Hematopoietic multipotent progenitor cell treated with erythropoietin and hydrocortisone succinate and interleukin-3 and kit ligand, for 6 days (in vitro differentiated cells): ENCODE measurements at places on chromosomes 6 and 20.

GRCh38 chr20:51452091-51452613, 90.4 kb downstream of the NFATC2 start:
- DNase-seq: no peak

GRCh38 chr6:4396044-4396443, 260.7 kb upstream of the ECI2 start:
- no peak for DNase-seq

- DNase-seq: no peak
Measured at GRCh38 chr6:135710042-135710441, 141.5 kb upstream of the PDE7B start.

DNA sequence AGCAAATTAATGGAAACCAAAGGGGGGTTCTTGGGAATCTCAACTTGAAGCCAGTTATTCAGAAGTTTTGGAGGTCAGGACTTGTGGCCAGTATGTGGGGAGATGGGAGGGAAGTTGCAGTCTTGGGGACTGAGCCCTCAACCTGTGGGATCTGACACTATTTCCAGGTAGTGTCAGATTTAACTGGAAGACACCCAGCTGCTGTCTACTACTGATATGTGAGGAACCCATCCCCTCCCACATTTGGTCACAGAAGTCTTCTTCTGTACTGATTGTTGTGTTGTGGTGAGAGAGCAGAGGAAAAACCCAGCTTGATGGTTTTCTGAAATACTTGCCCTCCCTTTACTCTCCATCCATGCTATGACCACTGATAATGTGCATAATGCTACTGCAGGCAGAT, 134.0 kb downstream of the QRSL1 start:
- no peak for DNase-seq

DNA sequence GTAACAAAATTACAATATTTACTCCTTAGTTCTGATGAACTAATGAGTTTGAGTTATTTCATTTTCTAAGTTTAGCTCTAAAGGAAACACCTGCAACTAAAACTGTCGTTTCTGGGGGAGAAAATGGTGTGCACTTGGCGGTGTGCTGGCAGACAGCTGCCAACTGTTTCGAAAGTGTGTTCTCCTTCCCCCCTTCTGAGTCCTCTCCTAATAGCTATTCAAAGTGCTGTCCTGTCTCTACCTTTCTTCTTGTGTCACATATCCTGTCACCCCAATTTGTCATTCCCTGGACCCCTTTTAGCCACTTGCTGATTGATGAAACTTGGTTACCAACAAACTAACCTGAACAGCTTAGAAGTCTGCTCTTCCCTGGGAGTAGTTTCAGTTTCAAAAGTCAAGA, 4.9 kb upstream of the UBE2J1 start:
- DNase-seq: peak; percentile 45

DNA sequence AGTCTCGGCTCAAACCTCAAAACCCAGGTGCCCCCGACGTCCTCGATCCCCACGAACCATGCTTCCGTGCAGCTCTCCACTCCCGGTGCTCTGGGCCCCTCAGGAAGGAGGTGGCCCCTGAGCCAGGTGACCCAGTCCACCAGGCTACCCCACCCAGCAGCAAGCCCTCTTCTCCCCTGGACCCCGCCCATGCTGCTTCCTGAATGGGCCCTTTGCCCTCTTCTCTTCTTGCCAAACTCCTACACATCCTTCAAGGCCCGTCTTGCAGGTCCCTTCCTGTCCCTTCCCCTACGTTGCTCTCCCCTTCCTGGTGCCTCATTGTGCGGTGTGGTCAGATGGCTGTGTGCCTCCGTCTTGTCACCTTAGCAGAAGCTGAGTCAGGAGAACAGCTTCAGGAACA, 3.4 kb upstream of the GATA5 start:
- no peak for DNase-seq

- peak; percentile 40 for DNase-seq
Measured at GRCh38 chr6:27251112-27251605, 3.7 kb downstream of the PRSS16 start.

DNA sequence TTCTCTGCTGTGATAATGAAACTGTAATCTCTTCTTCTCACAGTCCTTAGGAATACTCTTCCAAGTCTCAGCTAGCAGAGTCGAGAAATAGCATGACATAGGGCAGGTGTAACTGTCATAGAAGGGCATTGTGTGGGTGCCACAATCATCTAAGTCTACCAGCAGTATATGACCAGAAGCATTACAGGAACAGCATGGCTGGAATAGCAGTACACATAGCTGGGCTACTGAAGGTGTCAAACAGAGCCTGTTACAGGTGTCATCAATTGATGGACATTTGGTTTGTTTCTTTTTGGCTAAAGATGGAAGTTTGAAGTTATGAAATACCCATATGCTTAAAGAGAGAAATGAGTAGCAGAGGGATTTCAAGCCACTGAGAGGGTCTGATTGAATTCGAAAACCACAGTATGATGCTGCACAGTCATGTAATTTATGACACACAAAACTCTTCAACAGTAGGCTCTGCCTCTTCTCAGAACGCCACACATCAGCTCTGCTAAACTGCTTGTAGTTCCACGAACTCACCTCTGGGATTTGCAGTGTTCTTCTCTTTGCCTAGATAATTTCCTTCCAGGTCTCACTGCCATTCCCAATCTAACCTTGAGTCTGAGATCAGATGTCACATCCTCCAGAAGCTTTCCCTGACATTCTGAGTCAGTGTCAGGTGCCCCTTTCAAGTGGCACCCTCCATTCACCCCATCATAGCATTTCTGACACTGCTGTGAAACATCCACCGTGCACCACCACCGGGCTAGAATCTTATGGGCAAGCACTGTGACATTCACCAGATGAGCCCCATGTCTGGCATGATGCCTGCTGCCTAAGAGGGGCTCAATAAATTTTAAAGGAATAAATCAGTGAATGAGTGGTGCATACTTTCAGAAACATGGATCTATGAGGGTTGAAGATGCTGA, 151.0 kb downstream of the ADAT2 start:
- DNase-seq: no peak

GRCh38 chr6:46996860-46997641, 45.1 kb downstream of the ADGRF1 start:
- no peak for DNase-seq

GRCh38 chr6:161422710-161423680, 149.1 kb upstream of the AGPAT4 start:
- DNase-seq: no peak

DNA sequence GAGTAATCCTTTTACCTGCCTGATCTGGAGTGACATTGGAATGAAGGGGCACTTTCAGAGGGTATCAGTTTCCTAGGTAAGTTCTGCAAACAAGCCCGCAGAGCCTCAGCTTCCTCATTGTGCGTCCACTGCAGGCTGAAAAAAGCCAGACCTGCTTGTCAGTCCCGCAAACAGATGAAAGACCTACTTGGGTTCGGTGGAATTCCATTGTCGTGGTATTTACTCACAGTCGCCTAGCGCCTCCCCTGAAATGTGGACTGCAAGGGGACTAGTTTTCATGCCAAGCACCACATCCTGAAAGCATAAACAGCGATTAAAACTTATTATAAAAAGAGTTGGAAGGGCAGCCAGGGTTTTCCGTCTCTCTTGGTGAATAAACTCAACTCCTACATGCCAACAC, 121.5 kb downstream of the PAX1 start:
- no peak for DNase-seq

GRCh38 chr6:8982668-8983067, 547.3 kb upstream of the SLC35B3 start:
- no peak for DNase-seq

DNA sequence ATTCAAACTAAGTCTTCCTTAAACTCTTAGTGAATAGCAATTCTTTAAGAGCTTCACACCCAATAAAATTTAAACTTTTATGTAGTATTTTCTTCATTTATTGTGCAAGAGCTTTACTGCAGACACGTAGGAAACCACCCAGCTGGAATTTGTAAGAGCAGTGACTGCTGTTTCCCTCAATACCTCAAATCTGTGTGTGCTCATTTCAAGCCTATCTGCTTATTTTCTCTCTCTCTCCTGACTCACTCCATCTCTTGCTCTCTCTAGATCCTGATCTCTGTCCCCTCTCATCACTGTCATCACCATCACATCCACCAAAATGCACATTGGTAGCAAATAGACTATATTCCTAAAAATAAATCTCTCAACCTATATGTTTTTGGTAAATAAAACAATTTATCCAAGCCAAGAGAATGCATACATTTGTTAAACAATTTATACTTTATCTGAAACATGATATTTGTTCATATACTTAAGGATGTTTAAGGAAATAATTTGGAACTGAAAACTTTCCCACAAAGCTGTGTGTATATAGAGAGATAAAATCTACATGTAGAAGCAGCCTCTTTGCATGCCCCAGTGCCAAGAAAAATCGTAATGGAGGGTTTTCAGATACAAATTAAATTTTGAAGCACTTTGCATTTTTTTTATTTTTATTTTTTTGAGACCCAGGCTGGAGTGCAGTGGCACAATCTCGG, 273.0 kb downstream of the TFAP2A start:
- DNase-seq: no peak

DNA sequence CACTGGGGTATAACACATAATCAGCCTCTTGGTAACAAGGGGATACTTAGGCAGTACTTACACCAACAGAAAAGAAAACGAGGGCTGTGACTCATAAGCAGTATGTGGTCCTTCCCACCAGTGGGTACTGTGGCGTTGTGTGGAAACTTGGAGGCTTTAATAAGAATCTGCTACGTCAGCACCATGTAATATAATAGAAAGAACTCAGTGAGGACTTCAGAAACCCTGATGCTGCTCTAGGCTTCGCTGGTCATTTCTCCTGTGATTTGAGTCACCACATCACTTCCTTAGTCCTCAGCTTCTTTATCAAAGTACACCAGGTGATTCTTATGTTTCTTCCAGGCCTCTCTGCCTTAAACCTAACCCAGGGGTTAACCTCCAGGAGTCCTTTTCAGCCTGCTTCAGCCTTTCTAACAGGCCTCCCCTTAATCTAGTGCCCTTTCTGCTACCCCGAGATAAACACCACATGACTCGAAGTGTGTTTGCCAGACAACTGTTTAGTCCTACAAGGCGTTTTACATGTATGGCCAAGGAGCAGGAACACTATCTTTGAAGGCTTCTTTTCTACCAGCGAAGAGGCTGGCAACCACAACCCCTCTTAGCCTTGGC, 68.5 kb downstream of the FYN start:
- peak; percentile 94 for DNase-seq

- DNase-seq: no peak
Measured at GRCh38 chr20:54323227-54323734, 115.4 kb downstream of the PFDN4 start.

- no peak for DNase-seq
Measured at GRCh38 chr20:25252686-25253421, 5.0 kb downstream of the PYGB start.

DNA sequence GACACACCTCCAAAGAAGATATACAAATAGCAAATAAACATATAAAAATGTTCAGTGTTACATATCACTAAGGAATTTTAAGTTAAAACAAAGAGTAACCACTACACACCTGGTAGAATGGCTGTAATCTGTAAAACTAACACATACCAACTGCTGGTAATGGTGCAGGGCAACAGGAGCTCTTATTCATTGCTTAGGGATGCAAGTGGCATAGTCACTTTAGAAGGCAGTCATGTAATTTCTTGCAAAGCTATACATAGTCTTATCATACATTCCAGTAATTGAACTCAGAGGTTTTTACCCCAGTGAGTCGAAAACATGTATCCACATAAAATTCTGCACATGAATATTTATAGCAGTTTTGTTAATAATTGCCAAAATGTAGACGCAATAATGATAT, 906.8 kb upstream of the CITED2 start:
- DNase-seq: no peak

- DNase-seq: no peak
Measured at GRCh38 chr6:140183881-140184280, 809.4 kb upstream of the CITED2 start.

DNA sequence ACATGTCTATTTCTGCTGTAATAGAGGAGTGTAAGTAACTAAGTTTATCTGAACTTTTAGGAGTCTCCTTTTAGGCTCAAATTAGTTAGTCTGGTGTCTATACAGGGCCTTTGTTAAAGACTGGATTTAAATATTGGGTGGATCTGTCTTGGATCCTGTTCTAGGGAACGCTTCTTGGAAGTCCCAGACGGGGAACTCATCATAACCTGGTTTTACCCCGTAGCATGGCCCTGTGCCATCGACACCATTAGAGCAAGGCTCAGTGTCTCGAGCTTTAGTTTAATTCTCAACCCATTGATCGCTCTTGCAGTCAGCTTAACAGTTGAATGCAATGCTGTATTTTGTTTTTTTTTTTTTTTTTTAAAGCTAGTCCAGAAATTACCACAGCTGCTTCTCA, 89.9 kb downstream of the CARMIL1 start:
- no peak for DNase-seq

DNA sequence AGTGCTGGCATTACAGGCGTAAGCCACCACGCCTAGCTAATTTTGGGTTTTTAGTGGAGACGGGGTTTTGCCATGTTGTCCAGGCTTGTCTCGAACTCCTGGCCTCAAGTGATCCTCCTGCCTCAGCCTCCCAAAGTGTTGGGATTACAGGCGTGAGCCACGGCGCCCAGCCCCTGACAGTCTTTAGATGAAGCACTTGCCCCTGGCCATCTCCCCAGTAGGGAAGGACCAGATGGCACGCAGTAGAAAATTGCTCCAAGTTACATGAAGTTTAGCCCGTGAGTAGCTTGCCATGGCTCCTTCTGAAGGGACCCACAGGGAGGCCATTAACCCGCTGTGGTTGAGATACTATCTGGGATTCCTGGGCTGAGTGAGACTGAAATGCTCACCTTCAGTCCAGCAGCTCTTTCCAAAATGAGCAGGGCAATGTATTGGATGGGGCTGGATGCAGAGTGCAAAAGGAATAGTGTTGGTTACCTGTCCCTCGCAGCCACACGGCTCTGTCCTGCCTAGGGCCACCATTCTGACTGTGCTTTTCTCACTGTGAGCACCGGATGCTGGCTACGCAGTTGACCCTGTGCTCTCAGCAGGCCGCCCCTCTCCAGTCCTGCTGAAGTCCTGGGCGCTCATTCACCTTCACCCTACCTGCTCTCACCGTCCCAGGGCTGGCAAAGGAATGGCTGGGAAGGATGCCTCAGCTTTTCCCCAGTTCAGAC, 66.9 kb downstream of the EFCAB8 start:
- no peak for DNase-seq

- DNase-seq: peak; percentile 19
Measured at GRCh38 chr20:37179683-37180524, 556 bp upstream of the MROH8 start.

- no peak for DNase-seq
Measured at GRCh38 chr6:15843764-15844163, 180.9 kb upstream of the DTNBP1 start.

DNA sequence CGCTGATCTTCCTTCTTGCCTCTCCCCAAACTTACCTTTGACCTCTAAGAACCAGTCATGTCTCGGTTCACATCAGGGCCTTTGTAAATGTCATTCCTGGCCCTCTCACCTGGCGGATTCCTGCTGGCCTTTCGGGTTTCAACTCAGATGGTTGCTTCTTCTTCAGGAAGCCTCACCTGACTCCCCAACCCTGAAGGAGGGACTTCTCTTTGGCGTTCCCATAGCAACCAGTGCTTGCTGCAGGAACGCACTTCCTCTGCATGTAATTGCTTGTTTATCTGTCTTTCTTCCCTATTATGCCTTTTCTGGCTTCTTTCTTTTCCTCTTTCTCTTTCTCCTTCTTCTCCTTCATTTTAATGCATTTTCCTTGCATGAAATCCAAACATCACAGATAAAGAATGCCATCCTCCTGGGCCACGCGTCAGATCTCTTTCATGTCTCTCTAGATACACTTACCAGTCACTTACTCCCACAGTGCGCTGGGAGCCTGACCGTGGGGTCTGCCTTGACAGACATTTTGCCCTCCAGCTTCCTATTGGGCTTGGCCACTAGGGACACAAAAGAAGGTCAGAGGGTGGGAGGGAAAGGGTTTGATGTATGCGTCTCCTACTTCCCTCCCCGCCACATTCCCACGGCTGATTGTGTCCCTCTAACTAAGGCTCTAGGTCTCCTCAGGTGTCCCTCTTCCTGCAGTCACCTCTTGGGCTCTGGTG, 295.7 kb upstream of the TSHZ2 start:
- DNase-seq: no peak
